ENCODE measurements at places on chromosomes 5 and 9. TPM values are rescaled to one million over a fixed set of nuclear protein-coding genes. Genes with fewer than 3 reads are reported as not detected.

The KCNIP1 gene
- total RNA-seq = 0.96 TPM

The F2RL2 gene
- total RNA-seq = not detected

The ITGA1 gene
- 3.0 TPM for total RNA-seq

The LHX2 gene
- 0.19 TPM for total RNA-seq

The PPP2R2B gene
- total RNA-seq = 4.1 TPM
